NCI-H226 (cell line): ENCODE measurements at places on chromosomes 7 and 10.

GRCh38 chr7:142556740-142557139 is 192.5 kb upstream of the PRSS1 start:
- DNase-seq, result peak; percentile 97

DNA sequence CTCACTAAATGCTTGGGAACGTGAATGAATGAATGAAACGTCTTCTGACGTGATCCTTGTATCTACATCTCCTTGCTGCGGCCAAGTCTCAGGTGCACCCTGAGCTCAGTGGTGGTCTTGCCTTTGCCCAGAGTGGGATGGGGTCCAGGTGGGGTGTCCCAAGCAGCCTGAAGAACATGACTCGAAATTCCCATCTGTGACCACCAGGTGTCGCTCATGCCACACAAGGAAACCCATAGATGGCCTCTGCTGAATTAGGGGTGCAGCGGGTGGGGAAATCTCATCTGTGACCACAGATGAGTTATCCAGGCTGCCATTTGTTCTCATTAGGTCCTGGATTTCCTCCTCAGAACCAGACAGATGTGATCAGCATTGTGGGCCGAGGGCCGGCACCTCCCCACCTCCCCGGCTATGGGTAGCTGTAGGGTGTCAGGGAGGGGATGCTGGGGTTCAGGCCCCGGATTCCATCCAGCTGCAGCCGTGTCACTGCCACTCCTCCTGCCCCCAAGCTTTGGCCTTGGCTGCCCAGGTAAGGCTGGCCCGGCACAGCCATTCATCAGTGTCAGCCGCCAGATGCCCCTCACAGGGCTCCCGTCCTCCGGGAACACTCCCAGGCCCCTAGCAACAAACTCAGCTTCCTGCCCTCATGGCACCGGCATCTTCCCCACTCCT is 21.0 kb upstream of the GNA12 start:
- peak; percentile 58 for DNase-seq

GRCh38 chr10:122112625-122113160 is 123.7 kb downstream of the TACC2 start:
- DNase-seq, result peak; percentile 87

GRCh38 chr10:75640803-75641202 is 209.4 kb downstream of the LRMDA start:
- DNase-seq, result no peak

GRCh38 chr10:117569610-117570390 is 27.3 kb downstream of the EMX2 start:
- DNase-seq, result no peak

DNA sequence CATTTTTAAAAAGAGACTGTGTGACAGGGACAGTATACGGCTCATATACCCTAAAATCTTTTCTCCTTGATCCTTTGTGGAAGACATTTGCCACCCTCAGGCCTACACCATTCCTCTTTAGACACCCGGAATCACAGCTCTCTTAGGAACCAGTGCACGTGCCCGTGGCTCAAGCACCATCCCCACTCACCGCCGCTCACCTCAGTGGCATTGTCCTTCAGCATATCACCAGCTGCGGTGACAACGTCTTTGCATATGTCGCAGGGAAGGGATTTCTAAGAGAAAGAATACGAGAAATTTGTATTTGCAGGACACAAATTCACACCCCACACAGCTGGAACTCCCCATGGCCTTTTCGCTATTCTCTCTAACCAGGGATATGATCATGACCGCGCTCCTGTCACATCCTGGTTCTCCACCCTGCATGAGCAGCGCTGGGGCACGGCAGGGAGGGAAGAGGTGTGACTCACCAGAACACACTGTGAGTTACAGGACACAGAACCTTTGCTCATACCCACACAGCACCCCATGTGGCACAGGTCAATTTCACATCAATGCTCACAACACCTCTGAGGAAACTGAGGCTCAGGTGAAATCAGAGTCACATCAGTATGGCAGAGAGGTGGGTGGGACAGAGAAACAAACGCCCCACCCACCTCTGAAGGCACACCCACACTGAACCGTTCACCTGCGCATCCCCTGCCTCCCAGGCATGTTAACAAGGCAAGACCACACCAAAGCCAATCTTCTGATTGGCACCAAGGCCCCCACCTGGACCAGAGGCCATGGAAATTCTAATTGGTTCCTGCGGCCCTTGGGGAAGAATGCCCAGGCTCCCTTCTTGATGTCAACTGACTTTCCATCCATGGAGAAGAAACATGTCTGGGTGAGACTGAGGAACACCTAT is 19.2 kb downstream of the PSAP start:
- DNase-seq, result peak; percentile 48

DNA sequence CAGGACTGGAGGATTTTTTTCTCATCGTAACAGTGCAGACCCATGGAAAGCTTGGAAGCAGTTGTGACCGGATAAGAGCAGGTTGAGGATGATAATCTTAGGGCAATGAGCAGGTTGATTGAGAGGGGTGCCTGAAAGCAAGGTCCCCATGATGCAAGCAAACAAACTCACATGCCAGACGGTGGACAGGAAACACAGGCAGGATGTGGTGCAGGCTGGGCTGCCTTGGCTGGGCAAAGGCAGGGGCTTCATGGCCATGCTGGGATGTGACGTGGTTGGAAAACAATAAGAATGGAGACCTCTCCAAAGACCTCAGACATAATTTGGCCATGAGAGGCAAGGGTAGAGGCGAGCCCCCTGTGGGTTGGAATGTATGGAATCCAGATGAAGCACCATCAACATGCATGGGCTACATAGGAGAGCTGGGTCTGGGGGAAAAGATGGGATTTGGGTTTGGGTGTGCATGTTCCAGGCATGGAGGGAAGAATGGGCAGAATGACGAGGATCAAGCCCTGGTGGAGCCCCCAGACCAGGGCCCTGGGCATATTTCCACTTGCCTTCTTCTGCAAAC is 58.3 kb downstream of the IKZF1 start:
- DNase-seq, result no peak

DNA sequence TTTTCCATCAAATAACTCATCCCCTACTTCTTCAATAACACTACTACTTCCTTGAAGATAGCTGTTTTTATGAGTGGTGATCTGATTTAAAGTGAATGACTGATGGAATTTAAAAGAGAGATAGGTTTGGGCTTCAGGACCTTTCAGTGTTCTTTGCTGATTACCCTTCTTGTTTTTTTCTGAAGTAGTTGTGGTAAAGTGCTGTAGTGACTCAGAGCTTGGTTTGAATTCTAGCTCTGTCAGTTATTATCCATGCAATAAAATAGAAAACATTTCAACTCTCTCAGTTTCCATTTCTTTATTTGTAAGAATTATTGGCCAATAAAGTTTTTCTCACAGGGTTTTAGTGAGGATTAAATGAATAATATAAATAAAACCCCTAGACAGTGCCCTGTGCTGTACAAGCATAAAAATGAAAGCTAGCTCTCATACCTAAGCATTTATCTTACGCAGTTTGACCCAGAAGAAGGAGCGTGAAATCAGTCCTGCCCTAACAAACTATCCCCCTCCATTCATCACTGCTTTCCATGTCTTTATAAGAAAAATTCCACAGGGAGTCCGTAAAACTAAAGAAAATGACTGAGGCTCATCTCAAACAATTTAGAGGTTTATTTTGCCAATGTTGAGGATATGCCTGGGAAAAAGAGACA is 25.1 kb upstream of the AKAP9 start:
- DNase-seq, result peak; percentile 43

- no peak for DNase-seq
Observed at GRCh38 chr10:70445718-70446657, 4.5 kb upstream of the NODAL start.

DNA sequence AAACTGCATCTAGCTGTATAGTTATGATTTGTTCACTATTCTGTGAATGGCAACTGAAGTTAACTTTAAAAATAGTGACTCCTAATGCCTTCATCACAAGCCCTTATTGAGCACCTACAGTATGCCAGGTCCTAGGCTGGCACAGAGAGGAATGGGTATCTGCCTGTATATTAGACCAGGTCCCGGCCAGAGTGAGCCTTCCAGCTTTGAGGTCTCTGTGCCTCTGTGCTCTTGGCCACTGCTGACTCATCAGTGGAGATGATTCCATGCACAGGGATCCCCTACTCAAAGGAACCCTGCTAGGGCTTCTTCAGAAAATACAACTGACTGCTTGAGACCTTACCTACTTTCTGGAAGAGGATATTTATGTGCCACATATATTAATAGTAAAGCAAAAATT is 118.4 kb downstream of the GFRA1 start:
- no peak for DNase-seq

DNA sequence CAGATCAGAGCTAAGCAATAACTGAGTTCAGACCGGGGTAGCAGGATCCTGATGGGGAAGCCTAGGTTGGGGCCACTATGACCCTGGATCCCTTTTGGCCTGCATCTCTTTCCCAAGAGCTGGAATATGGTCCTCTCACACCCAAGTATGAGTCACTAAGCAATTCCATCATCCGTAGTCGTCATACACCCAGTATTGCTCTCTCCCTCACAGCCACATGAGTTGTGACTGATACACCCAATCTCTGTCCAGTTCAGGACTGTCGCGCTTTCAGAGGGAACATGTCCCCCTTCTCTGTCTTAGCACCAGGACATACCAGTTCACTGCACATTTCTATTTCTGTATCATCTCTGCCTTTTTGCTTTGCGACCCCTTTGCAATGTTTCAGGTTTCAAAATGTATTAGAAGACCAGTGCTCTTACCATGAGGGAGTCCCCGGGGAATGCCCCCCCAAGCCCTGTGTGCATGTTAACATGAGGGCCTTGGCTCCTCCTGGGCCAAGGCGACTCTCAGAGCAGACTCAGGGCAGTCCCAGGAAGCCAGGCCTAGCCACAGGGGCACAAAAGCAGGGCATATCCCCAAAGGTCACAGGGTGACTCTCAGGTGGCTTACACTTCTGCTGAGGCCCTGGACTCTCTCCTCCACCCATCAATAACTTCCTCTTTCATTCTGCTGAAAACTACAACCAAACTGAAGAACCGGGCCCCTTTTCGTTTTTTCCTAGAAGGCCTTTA is 75.3 kb upstream of the SAMD8 start:
- DNase-seq, result peak; percentile 41

DNA sequence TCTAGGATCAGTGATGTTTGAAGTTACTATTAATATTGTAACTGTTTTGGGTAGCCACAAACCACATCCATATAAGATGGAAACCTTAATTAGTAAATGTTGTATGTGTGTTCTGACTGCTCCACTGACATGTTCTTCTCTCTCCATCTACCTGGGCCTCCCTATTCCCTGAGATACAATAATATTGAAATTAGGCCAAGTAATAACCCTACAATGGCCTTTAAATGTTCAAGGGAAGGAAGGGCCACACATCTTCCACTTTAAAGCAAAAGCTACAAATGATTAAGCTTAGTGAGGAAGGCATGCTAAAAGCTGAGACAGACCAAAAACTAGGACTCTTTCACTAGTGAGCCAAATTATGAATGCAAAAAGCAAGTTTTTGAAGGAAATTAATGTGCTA is 176.4 kb upstream of the ANK3 start:
- no peak for DNase-seq

- DNase-seq, result no peak
Observed at GRCh38 chr7:20506175-20506574, 109.3 kb upstream of the ABCB5 start.

- no peak for DNase-seq
Observed at GRCh38 chr10:97123765-97124164, 62.0 kb downstream of the SLIT1 start.

GRCh38 chr10:60384708-60385398 is 4.8 kb downstream of the ANK3 start:
- DNase-seq, result peak; percentile 98

DNA sequence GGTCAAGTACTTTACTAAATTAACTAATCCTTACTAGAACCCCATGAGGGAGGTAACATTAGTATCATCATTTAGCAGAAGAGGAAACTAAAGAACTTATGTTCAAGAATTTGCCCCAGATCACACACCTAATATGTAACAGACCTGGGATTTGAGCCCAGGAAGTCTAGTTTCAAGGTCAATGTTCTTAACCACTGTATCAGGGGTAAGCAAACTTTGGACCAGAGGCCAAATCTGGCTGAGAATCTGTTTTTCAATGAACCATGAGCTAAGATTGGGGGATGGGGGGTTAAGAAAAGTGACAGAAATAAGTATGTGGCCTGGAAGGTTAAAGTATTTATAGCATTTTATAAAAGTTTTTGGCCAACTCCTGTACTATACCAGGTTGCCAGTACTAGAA is 95.1 kb downstream of the ZNF248 start:
- DNase-seq, result no peak

DNA sequence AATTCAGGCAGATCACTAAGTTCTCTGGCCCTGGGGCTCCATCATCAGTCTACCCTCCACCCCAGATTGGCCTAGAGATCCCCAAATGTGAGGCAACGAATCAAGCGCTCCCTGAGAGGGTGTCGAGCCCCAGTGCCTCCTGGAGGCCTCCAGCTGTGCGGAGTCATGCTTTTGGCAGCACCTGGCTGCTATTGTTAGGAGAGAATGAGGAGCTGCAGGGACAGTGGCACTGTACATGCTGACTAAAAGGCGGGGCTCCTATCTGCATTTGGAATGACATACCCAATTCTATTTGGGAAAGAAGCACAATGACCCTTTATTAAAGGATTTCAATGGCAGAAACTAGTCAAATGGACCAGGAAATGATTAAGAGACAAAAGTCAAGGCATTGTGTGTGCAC is 161.8 kb downstream of the DPY19L1 start:
- no peak for DNase-seq

- DNase-seq, result no peak
Observed at GRCh38 chr10:12839941-12840611, 161.4 kb downstream of the CCDC3 start.

DNA sequence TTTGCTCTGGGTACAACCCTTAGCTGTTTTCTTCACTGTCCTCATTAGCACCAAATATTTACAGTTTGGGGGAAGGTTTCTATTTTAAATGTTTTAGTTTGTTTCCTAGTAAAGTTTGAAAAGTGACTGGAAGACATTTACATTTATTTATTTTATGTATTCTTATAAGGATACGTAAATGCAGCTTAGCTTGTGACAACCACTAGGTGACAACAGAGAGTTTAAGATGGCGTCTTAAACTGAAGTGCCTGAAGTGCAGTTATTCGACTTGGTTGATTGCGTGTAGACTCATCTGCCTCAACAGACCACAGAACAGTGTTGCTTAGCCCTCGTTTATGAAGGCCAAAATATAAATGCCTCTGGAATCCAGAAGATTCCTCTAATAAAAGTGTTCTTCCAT is 378.2 kb upstream of the MYO3A start:
- DNase-seq, result no peak
